ENCODE measurements at places on chromosomes 16 and 17.

DNA sequence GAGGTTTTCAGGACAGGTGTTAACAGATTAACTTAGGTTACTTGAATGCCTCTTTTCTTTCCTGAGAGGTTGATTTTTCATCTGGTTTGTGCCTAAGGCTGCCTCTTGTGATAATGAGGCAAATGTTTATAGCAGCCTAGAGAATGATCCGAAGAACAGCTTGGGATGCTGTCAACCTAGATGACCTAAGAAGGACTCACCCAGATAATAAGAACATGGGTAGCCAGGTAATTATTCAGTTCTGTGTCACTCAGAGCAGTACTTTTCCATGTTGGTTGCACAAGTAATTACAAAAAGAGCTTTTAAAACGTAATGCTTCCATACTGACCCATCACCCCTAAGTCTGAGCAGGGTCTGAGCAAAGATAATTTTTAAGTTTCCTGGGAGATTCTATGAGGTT lies 60.3 kb downstream of the CHD9 start:
- DNase-seq = no peak

- DNase-seq = no peak
Observed at GRCh38 chr16:86970726-86971125, 346.5 kb downstream of the C16orf95 start.

DNA sequence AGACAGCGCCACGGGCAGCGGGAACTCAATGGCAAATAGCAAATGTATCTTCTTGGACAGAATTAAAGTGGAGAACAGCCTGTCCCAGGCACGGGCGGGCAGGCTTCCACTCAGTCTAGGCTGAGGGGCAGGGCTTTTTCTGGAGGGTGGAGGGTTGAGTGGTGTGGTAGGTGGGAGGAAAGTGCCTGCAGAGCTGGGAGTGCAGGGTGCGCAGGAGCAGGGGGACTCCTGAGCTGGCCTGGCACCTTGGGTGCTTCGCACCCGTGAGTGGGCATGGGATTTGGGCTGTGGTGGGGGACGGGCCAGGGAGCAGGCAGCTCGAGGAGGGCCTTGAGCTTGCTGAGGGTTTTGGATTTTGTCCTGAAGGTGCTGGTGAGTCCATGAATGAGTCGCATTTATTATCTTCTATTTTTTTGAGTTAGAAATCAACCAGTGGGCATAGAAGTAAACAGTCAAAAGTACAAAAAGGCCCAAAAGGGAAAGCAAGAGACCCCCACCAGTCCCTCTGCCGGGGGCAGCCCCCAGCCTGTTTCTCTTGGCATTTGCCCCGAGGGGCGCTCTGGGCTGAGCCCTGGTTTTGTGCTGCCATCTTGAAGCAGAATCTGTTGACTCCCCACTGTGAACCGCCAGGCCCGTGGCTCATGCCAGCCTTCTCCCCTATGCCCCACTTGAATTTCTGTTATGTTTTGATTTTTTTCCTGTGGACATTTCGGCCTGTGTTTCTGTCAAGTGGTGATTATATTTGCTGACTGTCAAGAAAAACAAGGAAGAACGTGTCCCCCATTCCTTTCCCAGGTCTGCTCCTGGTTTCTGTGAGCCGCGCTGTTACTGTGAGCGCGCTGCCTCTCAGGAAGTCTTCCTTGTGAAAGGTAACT lies 8.2 kb downstream of the ADORA2B start:
- no peak for DNase-seq

DNA sequence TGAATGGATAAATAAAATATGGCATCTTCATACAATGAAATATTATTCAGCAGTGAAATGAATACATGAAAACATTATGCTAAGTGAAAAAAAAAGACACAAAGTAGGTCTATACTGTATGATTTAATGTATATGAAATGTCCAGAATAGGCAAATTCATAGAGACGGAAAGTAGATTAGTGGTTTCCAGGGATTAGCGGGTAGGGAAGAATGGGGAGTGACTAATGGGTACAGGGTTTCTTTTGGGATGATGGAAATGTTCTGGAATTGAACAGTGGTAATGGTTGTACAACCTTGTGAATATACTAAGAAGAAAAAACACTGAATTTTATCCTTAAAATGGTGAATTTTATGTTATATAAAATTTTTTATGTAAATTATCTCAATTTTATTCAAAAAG lies 8.5 kb upstream of the MYCBPAP start:
- no peak for DNase-seq

DNA sequence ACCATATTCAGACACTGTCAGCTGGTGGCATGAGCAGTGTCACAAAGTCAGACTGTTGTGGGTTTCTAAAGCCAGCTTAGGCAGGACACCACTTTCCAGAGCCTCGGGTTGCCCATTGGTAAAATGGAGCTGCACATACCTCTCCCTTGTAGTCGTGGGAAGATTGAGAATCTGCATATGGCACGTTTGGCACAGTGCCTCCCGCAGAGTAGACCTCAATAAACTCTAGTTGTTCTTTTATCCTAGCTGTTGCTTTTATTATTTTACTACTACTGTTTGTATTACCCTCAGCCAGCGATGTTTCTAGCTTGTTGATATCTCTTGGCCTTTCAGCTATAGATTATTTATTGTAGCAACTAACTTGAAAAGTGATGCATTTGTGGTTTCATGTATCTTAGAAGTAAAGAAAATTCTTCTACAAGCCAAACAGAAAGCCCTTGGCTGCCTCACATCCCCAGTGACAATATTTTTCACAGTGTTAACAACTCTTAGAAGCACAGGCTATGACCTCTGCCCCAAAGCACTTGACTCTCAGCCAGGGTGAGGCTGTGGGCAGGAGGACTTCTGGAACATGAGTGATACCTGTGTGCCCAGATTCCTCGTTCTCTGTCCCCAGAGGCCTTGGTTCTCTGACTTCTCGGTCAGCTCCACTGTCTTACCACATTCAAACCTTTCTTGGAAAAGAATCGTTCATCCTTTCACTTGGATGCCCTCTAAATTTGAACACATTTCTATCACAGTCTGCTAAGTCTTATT lies 351.6 kb downstream of the SNX29 start:
- DNase-seq = peak; percentile 61

DNA sequence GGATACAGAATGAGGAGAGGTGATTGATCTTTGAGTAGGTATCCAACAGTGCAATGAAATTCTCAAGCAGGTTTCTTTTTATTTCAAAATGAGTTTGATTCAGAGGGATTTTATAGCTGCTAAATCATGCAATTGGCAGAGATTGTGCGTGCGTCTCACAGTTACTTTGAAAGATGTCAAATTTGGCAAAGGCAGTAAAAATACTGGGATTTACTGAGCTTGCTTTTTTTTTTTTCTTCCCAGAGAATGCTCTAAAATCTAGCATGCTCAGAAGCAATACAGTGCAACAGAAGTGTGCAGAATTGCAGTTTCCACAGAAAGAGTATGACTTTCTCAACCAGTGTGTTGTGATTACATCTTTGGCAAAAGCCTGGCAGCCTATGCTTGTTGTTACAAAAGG lies 410.7 kb upstream of the GOT2 start:
- no peak for DNase-seq

DNA sequence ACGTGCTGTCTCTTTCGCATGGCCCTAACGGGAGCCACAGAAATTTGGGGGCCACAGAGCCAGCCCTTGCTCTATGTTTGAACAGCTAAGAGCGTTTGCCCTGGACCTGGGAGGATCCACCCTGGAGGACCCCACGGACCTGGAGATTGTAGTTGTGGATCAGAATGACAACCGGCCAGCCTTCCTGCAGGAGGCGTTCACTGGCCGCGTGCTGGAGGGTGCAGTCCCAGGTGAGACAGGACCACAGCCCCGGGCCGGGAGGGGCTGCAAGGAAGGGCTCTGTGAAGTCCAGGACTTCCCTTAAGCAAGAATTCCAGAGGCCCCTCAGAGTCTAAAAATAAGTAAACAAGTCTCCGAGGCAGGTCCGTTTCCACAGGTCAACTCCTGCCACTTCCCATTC lies 11.9 kb downstream of the CDH15 start:
- no peak for DNase-seq

DNA sequence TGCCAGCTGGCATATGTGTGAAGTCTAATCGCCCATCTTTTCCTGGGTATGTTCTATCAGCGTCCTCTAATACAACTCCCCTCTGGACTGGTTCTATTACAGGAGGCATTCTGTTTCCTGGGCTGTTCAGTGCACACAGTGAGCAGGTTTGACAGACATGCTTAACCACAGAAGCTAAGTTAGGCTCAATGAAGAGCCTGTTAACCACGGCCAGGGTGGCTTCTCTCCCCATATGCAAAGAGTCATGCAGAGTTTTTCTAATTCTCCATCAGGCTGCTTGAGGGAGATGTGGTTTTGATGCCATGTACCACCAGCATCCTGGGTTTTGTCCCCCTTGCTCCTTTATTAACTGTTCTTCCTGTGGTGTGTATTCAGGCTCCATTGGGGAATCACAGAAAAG lies 57.2 kb upstream of the ALOX12 start:
- DNase-seq = no peak

DNA sequence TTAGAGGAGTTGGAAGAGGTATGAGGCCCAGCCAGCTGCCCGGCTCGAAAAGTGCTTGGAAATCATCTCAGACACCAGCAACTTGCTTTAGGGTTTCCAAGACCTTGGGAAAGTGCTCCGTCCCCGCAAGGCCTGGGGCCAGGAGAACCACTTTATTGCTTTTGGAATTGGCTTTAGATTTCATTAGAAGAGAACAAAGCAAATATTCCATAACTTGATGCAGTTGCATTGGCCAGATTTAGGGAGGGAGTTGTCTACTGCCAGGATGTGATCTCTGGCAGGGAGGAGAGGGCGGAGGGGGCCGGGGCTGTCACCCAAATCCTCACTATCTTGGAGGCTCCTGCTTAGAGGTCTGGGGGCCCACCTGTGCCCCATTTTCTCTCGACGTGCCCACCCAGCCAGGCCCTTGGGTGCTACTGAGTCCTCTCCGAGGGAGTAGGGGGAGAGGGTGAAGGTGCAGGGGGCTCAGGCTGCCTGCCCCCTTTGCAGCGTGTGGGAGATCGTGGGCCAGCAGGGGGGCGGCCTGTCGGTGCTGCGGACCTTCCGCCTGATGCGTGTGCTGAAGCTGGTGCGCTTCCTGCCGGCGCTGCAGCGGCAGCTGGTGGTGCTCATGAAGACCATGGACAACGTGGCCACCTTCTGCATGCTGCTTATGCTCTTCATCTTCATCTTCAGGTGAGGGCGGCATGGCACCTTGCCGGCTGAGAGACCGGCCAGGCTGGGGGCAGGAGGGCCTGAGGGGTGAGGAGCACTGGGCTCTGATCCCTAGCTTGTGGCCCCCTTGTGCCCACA lies 30.6 kb downstream of the CACNA1G start:
- no peak for DNase-seq

DNA sequence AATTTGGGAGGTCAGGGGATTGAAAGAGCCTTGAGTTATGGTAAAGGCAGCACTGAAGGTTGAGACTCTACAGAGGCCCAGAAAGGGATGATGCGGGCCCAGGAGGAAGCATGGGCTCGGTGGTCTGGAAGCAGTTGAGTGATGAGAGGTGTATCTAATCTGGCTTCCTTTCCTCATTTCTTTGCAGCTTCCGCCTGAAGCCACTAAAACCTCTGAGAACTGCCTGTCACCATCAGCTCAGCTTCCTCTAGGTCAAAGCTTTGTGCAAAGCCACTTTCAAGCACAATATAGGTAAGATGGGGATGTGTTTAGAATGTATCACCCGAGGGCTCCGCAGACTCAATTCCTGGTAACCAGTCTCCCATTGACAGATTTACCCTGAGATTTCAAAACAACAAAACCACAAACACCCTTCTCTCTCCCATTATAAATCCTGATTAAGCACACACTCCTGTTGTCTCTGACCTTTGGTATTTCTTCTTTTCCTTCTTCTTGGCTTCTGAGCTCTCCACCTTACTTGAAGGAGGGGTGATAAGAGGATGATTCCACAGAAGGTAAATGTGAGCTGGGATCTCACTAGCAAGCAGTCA lies 21.2 kb downstream of the USP43 start:
- no peak for DNase-seq

DNA sequence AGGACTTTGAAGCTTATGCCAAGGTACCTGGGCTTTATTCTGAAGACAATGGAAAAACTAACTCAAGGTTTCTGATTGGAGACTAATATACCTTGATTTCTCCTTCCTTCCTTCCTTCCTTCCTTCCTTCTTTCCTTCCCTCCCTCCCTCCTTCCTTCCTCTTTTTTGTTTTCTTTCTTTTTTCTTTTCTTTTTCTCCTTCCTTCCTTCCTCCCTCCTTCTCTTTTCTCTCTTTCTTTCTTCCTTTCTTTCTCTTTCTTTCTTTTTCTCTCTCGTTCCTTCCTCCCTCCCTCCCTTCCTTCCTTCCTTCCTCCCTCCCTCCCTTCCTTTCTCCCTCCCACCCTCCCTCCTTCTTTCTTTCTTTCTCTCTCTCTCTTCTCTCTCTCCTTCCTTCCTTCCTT lies 98.6 kb upstream of the AXIN2 start:
- no peak for DNase-seq

GRCh38 chr17:50660042-50660886 lies 25.6 kb downstream of the ABCC3 start:
- DNase-seq = no peak

DNA sequence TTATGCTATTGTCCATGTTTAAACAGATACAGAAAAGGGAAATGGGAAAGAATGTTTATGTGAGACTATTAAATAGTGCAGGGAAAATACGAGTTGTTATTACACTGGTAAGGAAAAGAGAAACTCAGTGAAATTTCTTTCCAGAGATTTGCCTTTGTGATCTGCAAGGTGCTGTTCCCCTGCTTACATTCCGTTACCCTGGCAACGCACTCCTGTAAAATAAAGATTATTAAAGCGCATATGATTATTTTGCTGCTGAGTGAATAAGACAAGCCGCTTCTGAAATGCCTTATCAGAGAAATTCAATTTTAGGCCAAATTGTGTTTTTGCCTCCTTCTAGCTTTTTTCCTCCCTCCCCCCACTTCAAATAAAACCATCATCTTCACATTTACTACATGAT lies 328.6 kb upstream of the PMFBP1 start:
- no peak for DNase-seq

- DNase-seq = no peak
Observed at GRCh38 chr17:63035271-63035670, 69.2 kb downstream of the TANC2 start.

GRCh38 chr16:11251525-11252481 lies 4.2 kb downstream of the SOCS1 start:
- no peak for DNase-seq

DNA sequence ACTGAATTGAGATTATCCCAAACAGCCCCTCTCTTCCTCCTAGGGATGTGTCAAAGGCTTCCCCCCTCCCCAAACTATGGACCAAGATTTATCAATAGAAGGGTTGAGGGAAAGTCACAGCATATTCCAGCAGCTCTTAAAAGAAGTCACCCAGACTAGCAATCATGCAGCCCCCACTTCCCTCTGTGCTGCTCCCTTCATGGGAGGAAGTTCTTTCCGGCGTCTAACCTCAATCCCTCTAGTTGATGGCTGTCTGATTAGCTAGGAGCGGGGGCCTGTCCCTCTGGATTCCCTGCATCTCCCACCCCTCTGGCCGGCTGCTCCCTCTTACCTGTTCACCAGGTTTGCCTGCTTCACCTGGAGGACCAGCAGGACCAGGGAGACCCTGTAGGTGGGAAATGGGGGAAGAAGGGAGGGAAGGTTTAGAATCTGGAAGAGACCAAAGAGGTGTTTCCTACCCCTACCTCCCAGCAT lies 9.2 kb downstream of the COL1A1 start:
- no peak for DNase-seq

- DNase-seq = no peak
Observed at GRCh38 chr16:57513371-57514102, 22.8 kb downstream of the CCDC102A start.

Measured in Peyer's patch (tissue), 4 donors.